ENCODE measurements at places on chromosomes 3 and 15.

DNA sequence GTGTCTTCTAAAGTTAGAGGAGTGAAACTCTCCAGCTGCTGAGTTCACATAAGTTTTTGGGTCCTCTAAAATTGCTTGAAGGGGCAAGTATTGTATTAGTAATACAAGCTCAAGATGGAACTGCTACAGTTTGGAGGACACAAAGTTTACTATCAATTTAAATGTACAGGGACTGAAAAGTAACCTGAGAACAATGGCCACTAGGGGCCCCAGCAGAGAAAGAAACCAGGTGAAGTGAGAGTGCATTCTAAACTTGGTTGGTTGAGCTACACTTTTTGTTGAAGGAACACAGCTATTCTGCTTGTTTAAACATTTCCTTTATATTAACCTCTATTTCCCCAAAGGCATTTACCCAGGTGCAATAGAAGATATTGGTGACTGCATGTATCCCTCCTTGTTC lies 755.5 kb downstream of the GBE1 start:
- no peaks in the 10 kb centered on the region for H3K36me3 ChIP-seq
- no peaks in the 10 kb centered on the region for H3K4me1 ChIP-seq
- H3K27me3 ChIP-seq: no peaks in the 10 kb centered on the region
- H3K4me3 ChIP-seq: no peak overlapping the region

DNA sequence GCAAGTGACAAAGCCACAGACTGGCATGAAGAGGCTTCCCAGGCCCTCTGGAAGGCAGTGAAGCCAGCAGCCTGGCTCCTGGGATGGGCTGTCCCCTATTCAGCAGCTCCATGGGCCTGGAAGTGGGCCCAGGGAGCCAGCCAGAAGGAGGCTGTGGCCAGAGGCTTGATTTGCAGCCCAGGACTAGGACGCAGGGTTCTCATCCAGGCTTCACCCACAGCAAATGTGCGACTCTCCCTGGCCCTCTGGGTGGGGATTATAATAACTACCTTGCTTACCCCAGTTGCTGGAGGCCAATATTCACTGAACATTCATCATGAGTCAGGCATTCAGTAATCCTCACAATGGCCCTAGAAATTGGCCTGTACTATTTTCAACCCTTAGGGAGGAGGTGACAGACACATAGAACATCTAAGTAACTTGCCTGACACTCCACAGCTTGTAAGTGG lies 24.6 kb upstream of the SRP14 start:
- no peaks in the 10 kb centered on the region for H3K27me3 ChIP-seq
- DNase-seq: no peak
- H3K36me3 ChIP-seq: no peaks in the 10 kb centered on the region
- peaks cover 31% of the 10 kb centered on the region for H3K4me1 ChIP-seq
- H3K4me3 ChIP-seq: no peak overlapping the region

GRCh38 chr3:65305836-65306235 lies 618.0 kb upstream of the ADAMTS9 start:
- H3K27ac ChIP-seq: no peak overlapping the region
- H3K4me1 ChIP-seq: no peaks in the 10 kb centered on the region
- no peak for DNase-seq
- no peaks in the 10 kb centered on the region for H3K36me3 ChIP-seq

GRCh38 chr3:72957297-72957696 lies 39.3 kb upstream of the PPP4R2 start:
- H3K27ac ChIP-seq: no peak overlapping the region
- no peak for DNase-seq
- no peaks in the 10 kb centered on the region for H3K36me3 ChIP-seq
- peaks cover 26% of the 10 kb centered on the region for H3K4me1 ChIP-seq
- H3K4me3 ChIP-seq: no peak overlapping the region

DNA sequence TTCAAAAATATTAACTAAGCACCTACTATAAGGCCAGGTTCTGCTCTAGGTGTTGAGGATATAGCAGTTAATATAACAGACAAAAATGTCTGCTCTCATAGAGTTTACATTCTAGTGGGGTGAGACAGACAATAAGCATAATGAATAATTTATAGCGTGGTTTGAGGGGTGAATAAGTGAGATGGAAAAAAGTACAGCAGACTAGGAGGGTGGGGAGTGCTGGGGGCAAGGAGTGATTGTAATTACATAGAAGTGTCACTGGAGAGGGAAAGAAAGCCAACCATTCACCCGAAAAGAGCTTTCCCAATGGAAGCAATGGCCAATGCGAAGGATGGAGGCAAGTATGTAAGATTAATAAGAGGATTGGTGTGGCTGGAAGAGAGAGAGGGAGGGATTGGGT lies 552.9 kb upstream of the KCNMB2 start:
- H3K4me1 ChIP-seq: peaks cover 14% of the 10 kb centered on the region
- no peak overlapping the region for H3K4me3 ChIP-seq
- no peaks in the 10 kb centered on the region for H3K36me3 ChIP-seq
- H3K27ac ChIP-seq: no peak overlapping the region
- H3K27me3 ChIP-seq: no peaks in the 10 kb centered on the region

DNA sequence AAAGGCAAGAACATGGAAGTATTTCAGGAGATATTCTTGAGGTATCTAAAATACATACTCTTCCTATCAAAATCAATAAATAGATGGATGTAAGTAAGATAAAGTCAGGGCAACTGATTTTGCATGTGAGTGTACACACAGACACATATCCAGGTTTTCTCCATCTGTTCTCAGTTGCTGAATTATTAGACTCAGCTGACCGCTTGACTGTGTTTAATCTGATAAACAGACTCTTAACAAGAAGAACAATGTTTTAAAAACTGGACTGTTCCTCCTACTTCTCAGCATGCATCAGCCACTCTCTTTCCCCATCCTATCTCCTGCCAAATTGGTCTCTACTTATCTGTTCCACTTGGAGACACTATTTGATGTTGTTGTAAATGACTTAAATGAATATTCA lies 73.5 kb downstream of the GOLGA8G start:
- no peaks in the 10 kb centered on the region for H3K36me3 ChIP-seq
- H3K4me3 ChIP-seq: no peak overlapping the region
- no peak overlapping the region for H3K27ac ChIP-seq
- no peaks in the 10 kb centered on the region for H3K4me1 ChIP-seq
- DNase-seq: no peak

All from activated T-cell treated with anti-CD3 and anti-CD28 coated beads, Interleukin-2, amount 50 U/mL, for 72 hours (primary cell).